ENCODE measurements at places on chromosomes 4 and X. TPM values are rescaled to one million over a fixed set of nuclear protein-coding genes. Genes with fewer than 3 reads are reported as not detected.

DNA sequence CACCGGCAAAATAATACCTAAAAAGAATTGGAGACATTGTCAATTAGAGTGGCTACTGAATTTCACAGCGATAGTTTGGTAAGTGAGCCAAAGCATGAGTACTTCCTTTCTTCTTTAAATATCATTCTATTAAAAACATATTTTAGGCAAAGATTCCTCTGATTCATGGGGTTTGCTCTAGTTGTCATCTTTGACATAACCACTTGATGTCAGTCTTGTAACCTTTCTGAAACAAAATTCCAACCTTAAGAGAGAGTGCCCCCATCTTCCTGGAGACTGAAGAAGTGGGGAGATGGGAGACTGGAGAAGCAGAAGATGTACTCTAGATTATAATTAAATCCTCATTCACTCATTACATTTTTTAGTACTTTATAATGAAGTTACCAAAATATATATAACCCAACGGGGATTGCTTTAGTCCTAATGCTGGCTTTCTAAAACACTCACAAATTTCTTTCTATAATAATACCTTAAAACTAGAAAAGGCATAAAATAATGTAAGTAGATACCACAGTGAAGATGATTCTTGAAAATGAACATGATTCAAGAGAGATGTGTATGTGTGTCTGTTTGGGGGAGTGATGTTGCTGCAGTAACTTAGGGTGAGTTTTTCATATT, 96.4 kb downstream of the EMCN start:
- H3K36me3 ChIP-seq: no peaks in the 10 kb centered on the region
- no peak overlapping the region for H3K27ac ChIP-seq
- H3K4me1 ChIP-seq: no peaks in the 10 kb centered on the region
- DNase-seq: no peak
- H3K27me3 ChIP-seq: no peaks in the 10 kb centered on the region

DNA sequence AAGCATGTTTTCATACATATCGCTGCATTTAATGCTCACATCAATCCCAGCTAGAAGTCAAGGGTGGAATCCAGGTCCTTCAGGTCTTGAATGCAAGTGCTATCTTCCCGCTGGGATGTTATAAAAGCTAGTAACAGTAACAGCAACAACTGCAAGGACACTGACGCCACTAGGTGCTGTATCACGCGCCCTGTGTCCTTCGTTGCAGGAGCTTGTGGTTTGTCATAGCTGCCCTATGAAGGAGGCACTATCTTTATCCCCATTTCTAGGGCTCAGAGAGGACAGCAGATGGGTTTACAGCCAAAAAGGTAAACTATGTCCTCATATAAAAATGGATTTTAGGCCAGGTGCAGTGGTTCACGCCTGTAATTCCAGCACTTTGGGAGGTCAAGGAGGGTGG, 202.9 kb downstream of the NSUN7 start:
- H3K27me3 ChIP-seq: no peaks in the 10 kb centered on the region
- no peaks in the 10 kb centered on the region for H3K36me3 ChIP-seq
- no peak overlapping the region for H3K27ac ChIP-seq
- DNase-seq: no peak
- no peaks in the 10 kb centered on the region for H3K4me1 ChIP-seq

- H3K4me3 ChIP-seq: no peak overlapping the region
- H3K4me1 ChIP-seq: peaks cover 33% of the 10 kb centered on the region
- H3K27ac ChIP-seq: peak overlapping the region; percentile 72
- H3K27me3 ChIP-seq: no peaks in the 10 kb centered on the region
- no peaks in the 10 kb centered on the region for H3K36me3 ChIP-seq
Observed at GRCh38 chr4:68655764-68656444, 14.5 kb downstream of the UGT2B15 start.

DNA sequence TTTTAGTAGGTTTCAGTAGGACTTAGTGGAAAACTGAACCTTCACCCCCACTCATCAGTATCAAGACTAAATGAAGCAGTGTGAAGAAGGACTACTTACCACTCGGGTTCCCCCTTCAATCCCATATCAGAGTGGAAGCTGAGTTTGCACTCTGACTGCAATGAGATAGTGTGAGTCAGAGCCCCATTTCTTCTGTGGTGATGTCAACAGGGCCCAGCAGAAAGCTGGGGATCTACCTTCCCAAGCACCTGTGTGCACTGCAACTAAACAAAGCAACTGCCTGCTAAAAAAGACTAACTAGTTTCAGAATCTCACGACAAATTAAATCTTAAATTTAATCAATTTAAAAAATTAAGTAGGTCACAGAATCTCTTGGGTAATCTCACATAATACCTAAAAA, 1837.0 kb upstream of the PCDH7 start:
- H3K36me3 ChIP-seq: no peaks in the 10 kb centered on the region
- no peaks in the 10 kb centered on the region for H3K27me3 ChIP-seq
- no peak for DNase-seq
- H3K27ac ChIP-seq: no peak overlapping the region
- H3K4me3 ChIP-seq: no peak overlapping the region

- no peaks in the 10 kb centered on the region for H3K36me3 ChIP-seq
- no peaks in the 10 kb centered on the region for H3K4me1 ChIP-seq
- H3K4me3 ChIP-seq: no peak overlapping the region
- no peak overlapping the region for H3K27ac ChIP-seq
- no peak for DNase-seq
- no peaks in the 10 kb centered on the region for H3K27me3 ChIP-seq
Observed at GRCh38 chr4:103443324-103443723, 245.2 kb upstream of the CENPE start.

- H3K36me3 ChIP-seq: no peaks in the 10 kb centered on the region
- no peak overlapping the region for H3K4me3 ChIP-seq
- no peaks in the 10 kb centered on the region for H3K4me1 ChIP-seq
Observed at GRCh38 chr4:173934201-173934600, 349.3 kb downstream of the FBXO8 start.

PNMA6F gene
- total RNA-seq: not detected

DNA sequence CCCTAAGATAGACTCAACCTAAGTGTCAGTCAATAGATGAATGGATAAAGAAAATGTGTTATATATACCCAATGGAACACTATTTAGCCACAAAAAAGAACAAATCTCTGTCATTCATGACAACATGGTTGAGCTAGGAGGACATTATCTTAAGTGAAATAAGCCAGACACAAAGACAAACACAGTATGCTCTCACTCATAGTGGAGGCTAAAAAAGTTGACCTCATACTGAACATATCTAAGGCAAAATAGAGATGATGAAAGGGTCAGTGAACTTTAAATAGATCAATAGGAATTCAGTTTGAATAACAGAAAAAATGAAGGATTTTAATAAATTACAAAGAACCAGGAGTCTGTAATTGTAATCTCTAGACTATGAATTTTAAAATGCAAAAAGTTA, 106.5 kb downstream of the SOWAHB start:
- no peaks in the 10 kb centered on the region for H3K36me3 ChIP-seq
- no peak overlapping the region for H3K27ac ChIP-seq
- H3K4me3 ChIP-seq: no peak overlapping the region
- no peak for DNase-seq
